ENCODE measurements at places on chromosomes 7 and 10. TPM values are rescaled to one million over a fixed set of nuclear protein-coding genes. Genes with fewer than 3 reads are reported as not detected.

Gene SIRT1
- 26.3 TPM for total RNA-seq

Gene POM121C
- total RNA-seq: 46.8 TPM

Gene HYAL4
- total RNA-seq: 0.95 TPM

Gene SLC26A3
- total RNA-seq: not detected

Gene AS3MT
- 1.4 TPM for total RNA-seq

Gene UNC5B
- 45.7 TPM for total RNA-seq

Data from suprapubic skin (tissue), 4 donors.